NCI-H1930 (cell line): ENCODE measurements at places on chromosomes 11 and 22.

GRCh38 chr11:12184699-12185098, 74.3 kb downstream of the MICAL2 start:
- no peak for DNase-seq

DNA sequence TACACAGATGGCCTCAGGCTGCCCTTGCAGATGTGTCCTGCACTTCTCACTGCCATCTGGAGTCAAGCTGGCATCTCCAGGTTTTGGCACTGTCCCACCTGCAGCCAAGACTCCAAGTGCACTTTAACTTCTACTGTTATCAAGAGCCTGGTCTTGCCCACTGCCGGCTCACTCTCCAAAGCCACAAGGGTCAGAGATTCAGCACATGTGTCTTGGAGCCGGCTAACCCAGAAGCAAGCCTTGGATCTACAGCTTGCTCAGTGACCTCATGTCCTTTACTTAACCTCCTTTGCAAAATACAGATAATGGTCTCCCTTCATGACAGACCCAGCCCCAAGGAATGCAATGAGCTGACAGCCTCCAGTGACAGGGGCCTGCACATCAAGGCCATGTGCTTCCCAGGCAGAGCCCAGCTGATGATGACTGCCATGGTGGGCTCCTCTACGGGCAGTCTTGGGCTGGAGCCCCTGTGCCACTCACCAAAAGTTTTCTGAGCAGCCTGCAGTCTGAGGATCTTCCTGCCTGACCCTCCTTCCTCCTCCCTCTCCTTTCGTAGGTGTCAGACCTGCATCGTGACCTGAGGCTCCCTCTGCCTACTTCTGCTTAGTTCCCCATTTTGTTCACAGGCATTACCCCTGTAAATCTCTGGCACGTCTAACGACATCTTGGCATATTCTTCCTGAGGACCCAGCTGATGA, 9.0 kb downstream of the TP53AIP1 start:
- no peak for DNase-seq

DNA sequence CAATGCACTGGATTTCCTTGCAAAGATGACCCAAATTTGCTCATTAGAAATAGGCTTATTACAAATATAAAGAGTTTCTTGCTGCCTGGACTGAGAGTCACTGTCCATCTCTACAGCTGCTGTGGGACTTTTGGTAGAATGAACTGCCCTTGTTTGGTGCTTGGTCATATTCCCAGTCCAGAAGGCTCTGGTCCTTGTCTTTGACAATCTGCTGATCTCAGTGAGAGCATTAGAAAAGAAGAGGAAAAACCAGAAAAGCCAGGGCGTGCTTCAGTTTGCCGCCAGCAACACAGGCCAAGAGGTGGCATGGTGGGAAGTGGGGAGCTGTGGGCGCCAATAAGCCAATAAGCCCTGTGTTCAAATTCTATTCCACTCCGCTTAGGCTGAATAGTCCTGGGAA, 48.2 kb upstream of the PARVA start:
- DNase-seq = no peak

DNA sequence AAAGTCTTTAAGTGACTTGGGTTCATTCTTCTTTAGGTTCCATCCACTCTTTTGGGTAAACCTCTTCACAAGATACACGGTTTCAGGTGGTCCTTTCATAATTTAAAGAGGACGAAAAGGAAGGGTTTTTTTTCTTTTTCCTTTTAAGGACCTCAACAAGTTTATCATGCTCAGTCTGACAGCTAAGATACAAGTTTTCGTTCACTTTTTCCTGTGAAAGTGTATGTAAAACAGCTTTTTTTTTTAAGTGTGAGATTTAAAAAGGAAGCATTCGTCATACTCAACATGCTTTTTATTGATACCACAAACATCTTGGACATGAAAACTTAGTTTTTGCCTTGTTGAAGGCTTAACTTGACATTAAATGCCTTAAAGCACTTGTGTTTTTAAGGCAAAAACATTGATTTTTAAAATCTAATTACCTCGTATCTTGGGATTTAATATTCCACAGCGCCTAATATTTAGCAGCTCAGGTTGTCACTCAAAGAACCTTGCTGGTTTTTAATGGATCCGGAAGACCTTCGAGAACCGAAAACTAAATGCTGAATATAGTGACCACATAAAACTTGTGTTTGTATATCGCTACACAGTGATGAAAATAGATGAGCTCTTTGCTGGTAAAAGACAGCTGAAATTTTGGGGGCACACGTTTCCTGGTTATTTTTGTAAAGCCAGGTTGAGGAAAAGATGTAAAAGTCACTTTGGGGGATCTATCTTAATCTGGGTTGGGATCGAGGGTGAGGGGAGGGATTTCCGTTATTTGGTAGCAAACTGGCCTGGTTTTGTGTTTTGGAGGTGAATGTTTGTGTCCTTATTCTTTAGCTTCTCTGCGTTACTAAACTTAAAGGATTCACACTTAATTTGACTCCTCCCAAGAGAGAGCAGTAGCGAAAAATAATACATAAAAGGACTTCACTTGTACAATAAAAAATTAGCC, 2.3 kb downstream of the PCF11 start:
- DNase-seq = no peak

GRCh38 chr11:120210626-120211521, at the start of gene OAF:
OAF (plus strand) TSS chr11:120211032; CDS start chr11:120211280, 248 bp downstream.
- DNase-seq = peak; percentile 53

DNA sequence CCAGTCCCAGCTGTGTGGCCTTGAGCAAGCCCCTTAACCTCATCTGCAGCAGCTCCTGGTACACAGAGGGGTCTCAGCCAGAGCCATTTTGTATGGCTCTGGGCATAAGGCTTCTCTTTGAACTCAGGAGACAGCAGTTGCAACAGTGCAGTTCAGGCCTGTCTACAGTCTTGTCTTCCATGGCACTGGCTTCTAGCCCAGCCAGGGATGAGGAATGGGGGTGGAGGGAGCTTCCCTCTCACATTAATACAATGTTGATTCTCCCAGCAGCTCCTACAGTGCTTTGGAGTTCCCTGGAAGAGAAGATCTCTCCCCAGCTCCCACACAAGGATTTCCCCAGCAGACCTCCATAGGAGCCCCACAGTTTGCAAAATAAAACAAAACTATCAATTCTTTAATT, 350.2 kb downstream of the BUD13 start:
- DNase-seq = no peak

- DNase-seq = no peak
These were observed 17.9 kb downstream of the PTPN5 start for GRCh38 chr11:18773681-18774080.

- DNase-seq = no peak
These were observed 3.0 kb upstream of the SLCO2B1 start for GRCh38 chr11:75147875-75148263.

DNA sequence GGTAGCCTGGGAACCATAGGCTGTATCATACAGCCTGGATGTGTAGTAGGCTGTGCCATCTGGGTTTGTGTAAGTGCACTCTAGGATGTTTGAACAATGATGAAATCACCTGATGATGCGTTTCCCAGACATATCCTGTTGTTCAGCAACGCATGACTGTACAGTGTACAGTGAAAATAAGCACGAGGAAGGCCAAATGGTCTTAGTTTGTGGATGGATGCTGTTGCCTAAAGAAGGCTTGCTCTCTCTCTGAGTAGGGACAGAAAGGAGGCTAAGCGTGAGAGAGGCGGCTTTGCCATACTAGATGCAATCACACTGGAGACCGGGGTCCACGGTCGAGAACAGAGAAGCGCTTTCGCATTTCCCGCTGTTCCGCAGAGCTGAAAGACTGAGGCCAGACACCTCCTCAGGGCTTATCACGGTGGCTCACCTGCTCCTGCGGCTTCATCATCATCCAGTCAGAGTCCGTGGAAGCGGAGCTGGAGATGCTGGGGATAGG, 27.6 kb upstream of the APLP2 start:
- no peak for DNase-seq
